Urothelium cell line (cell line): ENCODE measurements at places on chromosomes 12 and 14.

- DNase-seq, result no peak
Observed at GRCh38 chr14:62209287-62209899, 447.2 kb downstream of the SNAPC1 start.

GRCh38 chr12:78645956-78646355 is 218.6 kb upstream of the SYT1 start:
- no peak for DNase-seq

GRCh38 chr14:106586098-106586704 is 1059.8 kb downstream of the TMEM121 start:
- peak; percentile 10 for DNase-seq

- DNase-seq, result no peak
Observed at GRCh38 chr12:52582486-52582885, 8.8 kb upstream of the KRT74 start.

DNA sequence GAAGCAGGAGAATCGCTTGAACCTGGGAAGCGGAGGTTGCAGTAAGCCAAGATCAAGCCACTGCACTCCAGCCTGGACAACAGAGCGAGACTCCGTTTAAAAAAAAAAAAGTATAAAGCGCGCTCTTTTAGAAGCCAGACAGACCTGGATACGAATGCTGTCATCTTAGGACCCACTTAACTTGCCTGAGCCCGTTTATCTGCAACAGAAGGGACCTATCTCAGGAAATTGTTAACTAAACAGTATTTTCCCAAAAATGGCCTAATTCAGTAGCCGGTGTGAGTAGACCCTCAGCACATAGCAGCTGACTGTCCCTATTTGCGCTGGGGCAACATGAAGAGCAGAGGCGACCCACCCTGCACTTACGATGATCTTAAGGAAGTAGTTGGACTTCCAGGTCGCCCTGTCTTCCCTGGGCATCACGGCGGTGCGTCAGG is 529 bp downstream of the RPLP0 start:
- no peak for DNase-seq

DNA sequence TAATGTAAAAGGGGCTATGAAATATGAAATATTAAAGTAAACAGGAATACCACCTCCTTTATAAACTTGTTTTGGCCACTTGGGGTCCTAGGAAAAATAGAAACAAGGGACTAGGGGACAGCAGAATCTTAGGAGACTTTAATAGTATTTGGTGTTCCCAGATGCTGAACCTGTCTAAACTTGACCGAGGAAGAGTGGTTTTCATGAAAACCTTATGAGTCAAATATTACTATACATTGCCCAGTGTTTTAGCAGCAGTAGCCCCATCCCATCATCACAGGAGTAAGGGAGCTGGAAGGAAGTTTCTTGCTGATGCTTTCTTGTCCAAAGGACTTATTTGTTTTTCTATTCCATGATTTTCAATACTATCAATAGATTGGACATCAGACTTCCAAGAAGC is 177.5 kb upstream of the CAND1 start:
- no peak for DNase-seq

GRCh38 chr12:70520847-70521246 is 116.4 kb downstream of the PTPRB start:
- no peak for DNase-seq

DNA sequence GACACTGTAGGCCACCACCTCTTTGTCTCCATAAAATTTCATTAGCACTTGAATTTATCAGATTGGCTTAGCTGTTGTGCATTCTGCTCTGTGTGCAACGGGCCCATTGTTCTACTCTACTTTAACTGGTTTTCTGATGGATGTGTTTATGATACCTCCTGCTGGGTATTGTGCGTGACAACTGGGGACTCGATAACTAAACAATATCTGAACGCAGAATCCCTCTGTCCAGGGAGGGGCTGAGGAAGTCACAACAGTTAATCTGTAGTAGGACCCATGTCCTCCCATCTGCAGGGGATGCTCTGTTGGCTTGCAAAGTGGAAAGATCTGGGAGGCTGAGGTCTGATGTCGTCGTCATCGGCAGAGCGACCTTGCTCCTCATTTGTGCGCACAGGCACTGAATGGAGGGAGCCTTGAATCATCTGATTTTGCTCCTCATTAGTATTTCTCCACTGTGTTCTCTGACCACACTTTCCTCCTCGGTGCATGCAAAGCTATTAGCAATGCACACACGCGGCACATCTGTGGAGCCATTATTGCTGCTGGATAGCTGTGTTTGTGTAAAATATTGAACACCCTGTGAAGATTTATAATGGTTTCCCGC is 422.5 kb downstream of the NRXN3 start:
- no peak for DNase-seq

- peak; percentile 48 for DNase-seq
Observed at GRCh38 chr14:34324363-34324795, 137.7 kb downstream of the SPTSSA start.

- DNase-seq, result no peak
Observed at GRCh38 chr14:75989134-75989533, 3.6 kb downstream of the IFT43 start.

DNA sequence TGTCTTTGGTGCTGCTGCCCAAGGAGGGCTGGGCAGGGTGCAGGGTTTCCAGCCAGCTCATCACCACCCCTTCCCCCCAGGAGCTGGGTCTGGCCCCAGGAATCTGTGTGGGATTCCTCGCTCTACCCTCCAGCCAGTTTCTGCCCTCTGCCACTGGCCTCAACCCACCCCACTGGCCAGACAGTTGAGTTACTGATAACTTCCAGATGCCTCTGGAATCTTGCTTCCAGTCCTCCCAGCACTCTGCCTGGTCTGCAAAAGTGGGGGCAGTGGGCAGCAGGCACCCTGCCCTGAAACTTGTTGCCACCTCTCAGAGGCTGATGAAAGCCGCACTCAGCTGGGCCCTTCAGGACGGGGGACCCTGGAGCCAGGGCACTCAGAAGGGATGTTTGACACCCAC is 20.1 kb upstream of the TBX3 start:
- no peak for DNase-seq

DNA sequence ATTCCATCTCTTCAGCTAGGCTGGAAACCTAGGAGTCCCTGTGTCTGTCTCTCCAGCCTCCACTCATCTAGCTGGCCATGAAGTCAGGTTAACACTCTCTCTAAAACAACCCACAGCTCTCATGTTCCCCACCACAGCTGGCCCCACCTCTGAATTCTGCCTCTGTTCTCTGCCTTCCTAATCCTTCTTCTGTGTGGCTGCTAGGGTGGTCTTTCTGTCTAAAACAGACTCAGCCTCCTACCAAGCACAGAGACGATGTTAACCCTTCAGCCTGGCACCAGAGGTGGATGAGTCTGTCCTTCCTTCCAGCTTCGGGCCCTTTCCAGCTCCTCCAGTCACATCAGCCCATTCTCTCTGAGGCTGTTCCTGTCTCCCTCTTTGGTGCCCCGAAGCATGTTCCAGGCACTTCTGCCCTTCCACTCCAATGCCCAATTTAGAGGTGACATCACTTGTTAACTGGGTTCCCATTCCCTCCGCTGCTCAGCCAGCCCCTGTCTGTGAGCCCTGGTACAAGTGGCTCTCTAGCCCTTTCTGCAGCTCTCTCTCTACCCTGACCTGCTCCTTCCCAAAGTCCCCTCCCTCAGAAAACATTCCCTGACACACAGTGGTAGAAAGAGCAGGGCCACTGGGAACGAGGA is 9.1 kb downstream of the FIGNL2 start:
- no peak for DNase-seq

DNA sequence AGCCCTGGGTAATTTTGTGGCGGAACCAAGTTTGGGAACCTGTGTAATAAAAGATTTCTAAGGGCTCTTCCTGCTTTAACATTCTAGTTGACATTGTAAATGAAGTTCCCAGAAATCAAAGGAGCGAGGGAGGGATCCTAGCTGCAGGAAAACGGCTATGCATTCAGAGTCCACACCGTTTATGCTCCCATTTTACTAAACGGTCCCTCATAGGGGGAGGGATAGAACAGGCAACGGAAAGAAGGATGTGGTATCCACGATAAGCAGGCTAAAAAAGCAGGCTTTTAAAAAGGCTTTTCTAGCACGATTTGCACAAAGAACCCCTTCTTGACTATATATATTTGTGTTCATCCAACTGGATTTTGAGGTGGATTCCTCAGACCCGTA is 559 bp downstream of the SYNJ2BP start:
- DNase-seq, result peak; percentile 32

DNA sequence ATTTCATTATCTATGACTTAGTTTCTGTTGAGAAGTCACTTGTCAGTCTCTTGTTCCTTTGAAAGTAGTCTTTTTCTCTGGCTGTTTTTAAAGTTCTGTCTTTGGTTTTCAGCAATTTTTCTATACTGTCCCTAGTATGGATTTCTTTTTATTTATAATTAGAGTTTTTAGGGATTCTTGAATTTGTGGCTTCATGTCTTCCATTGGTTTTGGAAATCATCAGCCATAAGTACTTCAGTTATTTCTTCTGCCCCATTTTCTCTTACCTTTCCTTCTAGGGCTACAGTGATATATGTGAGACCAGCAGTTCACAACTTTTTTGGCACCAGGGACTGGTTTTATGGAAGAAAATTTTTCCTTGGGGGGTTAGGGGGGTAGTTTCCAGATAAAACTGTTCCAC is 90.0 kb upstream of the EVL start:
- DNase-seq, result no peak

DNA sequence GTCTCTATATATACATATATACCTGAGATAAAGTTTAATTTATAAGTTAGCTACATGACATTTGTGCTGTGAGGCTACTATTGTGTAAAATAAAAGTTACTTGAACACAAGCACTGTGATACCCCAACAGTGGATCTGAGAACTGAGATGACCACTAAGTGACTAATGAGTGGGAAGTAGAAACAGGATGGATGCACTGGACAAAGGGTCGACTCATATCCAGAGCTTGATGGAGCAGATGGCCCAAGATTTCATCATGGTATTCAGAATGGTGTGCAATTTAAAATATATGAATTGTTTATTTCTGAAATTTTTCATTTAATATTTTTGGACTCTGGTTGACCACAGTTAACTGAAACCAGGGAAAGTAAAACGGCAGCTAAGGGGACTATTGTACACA is 908.6 kb upstream of the MDGA2 start:
- DNase-seq, result peak; percentile 39

- peak; percentile 34 for DNase-seq
Observed at GRCh38 chr12:27751386-27752047, 28.5 kb upstream of the KLHL42 start.

- no peak for DNase-seq
Observed at GRCh38 chr12:106113446-106113823, 25.3 kb downstream of the NUAK1 start.

DNA sequence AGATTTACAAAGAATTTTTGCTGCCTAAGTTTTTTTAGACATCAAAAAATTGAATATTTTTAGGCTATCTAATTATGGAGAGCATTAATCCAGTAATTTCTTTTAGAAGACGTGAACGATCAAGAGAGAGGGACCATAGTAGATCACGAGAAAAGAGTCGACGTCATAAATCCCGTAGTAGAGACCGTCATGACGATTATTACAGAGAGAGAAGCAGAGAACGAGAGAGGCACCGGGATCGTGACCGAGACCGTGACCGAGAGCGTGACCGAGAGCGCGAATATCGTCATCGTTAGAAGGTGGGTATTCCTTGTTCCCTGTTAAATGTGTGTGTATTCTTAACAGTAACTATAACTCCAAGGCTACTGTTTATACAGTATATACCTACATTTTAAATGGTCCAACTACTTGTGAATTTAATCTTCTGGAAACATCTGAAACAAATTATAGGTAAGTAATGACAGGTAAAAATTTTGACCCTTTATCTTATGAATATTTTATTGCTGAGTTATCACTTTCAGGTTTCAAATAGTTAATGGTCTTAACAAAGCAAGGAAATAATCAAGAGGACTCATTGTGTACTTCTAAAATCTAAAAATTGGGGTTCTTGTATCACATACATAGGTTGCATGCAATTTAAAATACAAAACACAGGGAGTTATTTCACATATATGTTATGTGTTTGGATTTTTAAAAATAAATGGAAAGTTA is 23.1 kb downstream of the CPSF6 start:
- DNase-seq, result no peak

GRCh38 chr12:63915105-63915800 is 70.8 kb downstream of the SRGAP1 start:
- peak; percentile 22 for DNase-seq

DNA sequence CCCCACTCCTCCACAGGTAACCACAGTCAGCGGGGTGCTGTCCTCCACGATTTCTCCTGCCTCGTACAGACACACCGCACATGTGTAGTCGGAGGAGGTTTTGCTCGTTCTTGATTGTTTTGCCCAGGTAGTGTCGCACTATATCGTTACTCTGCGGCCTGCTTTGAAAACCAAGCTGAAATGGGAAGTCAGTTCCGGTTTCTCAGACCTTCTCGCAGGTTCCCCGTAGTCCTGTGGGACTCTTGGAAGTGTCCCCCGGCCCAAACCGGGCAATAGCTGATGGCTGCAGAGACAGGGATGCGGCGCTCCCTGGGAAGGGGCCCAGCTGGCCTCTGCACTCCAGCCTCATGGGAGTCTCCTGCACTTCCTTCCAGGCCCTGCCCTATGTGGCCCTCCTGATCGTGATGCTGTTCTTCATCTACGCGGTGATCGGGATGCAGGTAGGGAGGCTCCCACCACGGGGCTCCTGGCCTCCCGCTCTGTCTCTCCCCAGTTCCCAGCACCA is 141.3 kb upstream of the FKBP4 start:
- no peak for DNase-seq

GRCh38 chr12:25651931-25652330 is 98.8 kb upstream of the LMNTD1 start:
- DNase-seq, result no peak

DNA sequence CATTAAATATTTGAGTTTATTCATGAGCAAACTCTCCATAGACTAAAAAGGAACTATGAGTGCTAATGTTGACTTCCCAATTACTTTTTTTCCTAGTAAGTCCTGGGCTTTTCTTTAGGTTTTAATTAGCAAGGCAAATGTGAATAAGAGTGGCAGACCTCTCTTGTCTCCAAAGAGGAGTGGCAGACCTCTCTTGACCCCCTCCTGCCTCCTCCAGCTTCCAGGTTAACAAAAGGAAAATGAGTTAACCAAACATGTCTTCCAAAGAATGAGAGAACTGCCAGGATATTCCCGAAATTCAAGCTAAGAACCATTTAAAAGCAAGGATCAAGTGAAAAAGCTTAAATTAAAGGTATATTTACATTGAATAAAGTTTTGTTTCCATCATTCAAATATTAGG is 253.2 kb downstream of the MDGA2 start:
- no peak for DNase-seq

GRCh38 chr12:115661112-115661511 is 616.4 kb downstream of the MED13L start:
- DNase-seq, result no peak

DNA sequence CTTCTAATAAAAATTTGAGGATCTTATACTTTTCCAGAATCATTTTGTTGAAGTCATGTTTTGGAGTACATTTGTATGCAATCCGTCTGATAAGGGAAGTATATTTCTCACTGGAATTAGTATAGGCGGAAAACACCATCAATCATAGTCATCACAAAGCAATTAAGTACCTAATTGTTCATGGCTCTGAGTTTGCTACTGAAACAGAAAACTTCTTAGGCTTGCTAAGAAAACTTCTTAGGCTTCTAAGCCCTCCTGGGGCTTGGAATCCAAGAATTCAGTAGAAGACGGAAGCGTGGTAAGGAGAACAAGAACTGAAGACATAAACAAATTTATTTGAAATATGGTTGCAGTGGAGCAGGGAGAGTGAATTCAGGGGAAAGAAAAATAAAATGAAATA is 636.3 kb downstream of the DIO2 start:
- DNase-seq, result no peak

- DNase-seq, result no peak
Observed at GRCh38 chr12:40168001-40168400, 56.8 kb upstream of the LRRK2 start.
